ENCODE measurements at places on chromosomes 11 and 22. TPM values are rescaled to one million over a fixed set of nuclear protein-coding genes. Genes with fewer than 3 reads are reported as not detected.

Gene ANO3
- not detected for total RNA-seq

- DNase-seq = no peak
- no peak overlapping the region for H3K27ac ChIP-seq
- H3K36me3 ChIP-seq = no peaks in the 10 kb centered on the region
- H3K4me1 ChIP-seq = no peaks in the 10 kb centered on the region
Measured at GRCh38 chr11:107116358-107116757, 98.1 kb upstream of the GUCY1A2 start.

- peaks cover 29% of the 10 kb centered on the region for H3K4me1 ChIP-seq
- no peak overlapping the region for H3K27ac ChIP-seq
- H3K27me3 ChIP-seq = no peaks in the 10 kb centered on the region
- DNase-seq = no peak
Measured at GRCh38 chr11:73559743-73560142, 38.2 kb downstream of the FAM168A start.

Gene ANKRD49
- 4.4 TPM for total RNA-seq

DNA sequence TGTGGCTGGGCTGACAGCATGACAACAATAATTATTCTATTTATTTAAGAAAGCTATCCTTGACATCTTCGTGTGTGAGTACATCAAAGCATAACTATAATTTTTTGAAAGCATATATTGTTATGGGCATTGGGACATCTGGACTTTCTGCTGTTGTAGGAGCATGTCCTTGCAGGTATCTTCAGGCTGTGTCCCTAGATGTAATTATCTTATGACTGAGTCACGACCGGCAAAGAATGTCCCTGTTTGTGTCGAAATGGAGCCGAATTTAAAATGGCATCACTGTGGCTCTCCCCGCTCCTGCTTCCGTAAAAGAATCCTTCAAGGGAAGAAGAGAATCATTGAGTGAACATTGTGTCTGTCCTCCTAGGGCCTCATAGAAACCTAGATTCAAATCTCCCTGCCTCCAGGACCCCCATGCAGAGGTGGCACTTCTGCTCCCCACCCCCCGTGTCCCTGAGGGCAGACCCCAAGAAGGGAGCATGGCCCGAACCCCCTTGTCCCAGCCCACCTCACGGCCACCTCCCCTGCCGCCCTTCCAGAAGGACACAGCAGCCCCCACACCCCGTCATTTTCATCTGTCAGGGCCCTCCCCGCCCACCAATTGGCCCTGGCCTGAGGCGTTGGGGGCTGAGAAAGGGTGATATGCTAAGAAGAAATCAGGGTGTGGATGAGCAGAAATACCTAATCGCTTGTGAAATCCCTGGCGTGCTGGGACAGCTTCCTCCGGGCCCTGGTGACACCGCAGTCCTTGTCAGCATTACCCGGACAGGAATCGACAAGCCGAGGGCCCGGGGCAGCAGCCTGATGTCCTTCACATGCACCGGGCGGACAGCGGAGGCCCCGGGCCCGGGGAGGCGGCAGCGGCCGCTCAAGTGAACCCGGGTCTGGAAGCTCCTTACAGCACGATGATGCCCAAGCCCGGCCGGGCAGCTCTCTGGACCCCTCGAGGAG is 48.6 kb upstream of the SLC22A12 start:
- H3K27me3 ChIP-seq = peaks cover 68% of the 10 kb centered on the region
- H3K4me3 ChIP-seq = no peak overlapping the region
- H3K27ac ChIP-seq = no peak overlapping the region
- no peaks in the 10 kb centered on the region for H3K4me1 ChIP-seq
- no peaks in the 10 kb centered on the region for H3K36me3 ChIP-seq

GRCh38 chr22:38717244-38717643 is 11.5 kb downstream of the GTPBP1 start:
- H3K27ac ChIP-seq = no peak overlapping the region
- H3K4me3 ChIP-seq = no peak overlapping the region
- peaks cover 52% of the 10 kb centered on the region for H3K36me3 ChIP-seq
- H3K27me3 ChIP-seq = no peaks in the 10 kb centered on the region

- DNase-seq = no peak
- no peak overlapping the region for H3K4me3 ChIP-seq
- H3K4me1 ChIP-seq = peaks cover 41% of the 10 kb centered on the region
- peaks cover 46% of the 10 kb centered on the region for H3K27me3 ChIP-seq
- no peaks in the 10 kb centered on the region for H3K36me3 ChIP-seq
Measured at GRCh38 chr22:42439821-42440674, 7.8 kb upstream of the NFAM1 start.

DNA sequence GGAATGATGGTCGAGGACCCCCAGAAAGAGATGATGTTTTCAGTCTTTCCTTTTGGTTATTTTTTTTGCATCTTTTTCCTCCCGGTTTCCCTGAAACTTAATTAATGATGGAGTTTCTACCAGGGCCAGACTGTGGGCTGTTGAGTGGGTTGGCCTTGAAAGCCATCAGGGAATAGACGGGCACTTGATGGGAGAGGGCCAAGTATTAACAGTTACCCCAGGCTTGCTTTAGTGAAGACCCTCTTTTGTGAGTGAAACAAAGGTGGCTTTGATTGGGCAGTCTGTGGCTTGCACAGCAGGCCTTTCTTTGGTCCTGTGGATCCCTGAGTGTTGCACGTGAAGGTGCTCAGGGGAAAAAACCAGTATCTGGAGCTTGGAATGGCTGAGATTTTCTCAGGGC is 56.9 kb downstream of the AMOTL1 start:
- H3K36me3 ChIP-seq = peaks cover 94% of the 10 kb centered on the region
- DNase-seq = no peak
- peaks cover 16% of the 10 kb centered on the region for H3K4me1 ChIP-seq
- no peak overlapping the region for H3K4me3 ChIP-seq

Gene OR52I1
- total RNA-seq = not detected

DNA sequence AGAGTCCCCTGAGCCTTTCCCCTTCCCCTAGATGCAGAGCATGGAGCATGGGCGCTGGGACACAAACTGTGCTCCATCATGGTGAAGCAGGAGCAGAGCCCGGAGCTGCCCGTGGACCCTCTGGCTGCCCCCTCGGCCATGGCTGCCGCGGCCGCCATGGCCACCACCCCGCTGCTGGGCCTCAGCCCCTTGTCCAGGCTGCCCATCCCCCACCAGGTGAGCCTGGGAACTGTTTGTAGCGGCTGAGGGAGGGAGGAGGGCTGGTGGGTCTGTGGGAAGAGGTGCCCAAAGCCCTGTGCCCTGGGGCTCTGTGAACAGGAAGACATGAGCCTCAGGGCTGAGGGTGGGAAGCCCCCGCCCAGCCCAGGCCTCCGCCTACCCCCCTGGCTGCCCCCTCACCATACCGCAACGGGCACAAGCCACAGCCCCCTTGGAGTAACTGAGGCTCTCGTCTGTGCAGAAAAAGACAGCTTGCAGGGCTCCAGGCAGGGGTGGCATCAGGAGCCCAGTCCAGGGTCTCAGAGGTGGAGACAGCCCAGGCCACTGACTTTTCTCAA is 30.4 kb downstream of the CREB3L1 start:
- no peak overlapping the region for H3K27ac ChIP-seq
- no peak for DNase-seq
- no peaks in the 10 kb centered on the region for H3K27me3 ChIP-seq
- peaks cover 1% of the 10 kb centered on the region for H3K36me3 ChIP-seq
- no peak overlapping the region for H3K4me3 ChIP-seq

Gene MS4A15
- not detected for total RNA-seq

GRCh38 chr11:61853698-61854169 is 25.6 kb downstream of the FADS2 start:
- no peak overlapping the region for H3K4me3 ChIP-seq
- peaks cover 34% of the 10 kb centered on the region for H3K4me1 ChIP-seq
- no peaks in the 10 kb centered on the region for H3K27me3 ChIP-seq
- H3K27ac ChIP-seq = peak overlapping the region; percentile 6
- peaks cover 15% of the 10 kb centered on the region for H3K36me3 ChIP-seq

DNA sequence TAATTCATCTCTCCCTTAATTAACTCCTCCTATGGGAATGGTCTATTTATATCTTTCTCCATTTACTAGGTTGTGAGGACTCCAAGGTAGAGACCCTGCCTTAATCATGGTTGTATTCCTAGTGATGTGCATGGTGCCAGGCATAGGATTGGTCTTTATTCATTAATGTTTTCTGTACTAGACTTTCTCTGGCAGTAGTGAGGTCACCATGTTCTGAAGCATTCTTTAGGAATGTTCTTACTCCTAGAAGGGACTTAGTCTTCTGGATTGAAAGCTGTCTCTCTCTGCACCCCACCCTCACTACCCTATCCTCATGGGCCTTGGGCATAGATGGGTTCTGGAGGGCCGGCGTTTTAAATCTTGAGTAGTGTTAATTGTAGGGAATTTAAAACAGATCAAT is 10.6 kb upstream of the INSC start:
- H3K4me3 ChIP-seq = no peak overlapping the region
- H3K27ac ChIP-seq = no peak overlapping the region
- H3K27me3 ChIP-seq = peaks cover 17% of the 10 kb centered on the region
- no peak for DNase-seq
- H3K36me3 ChIP-seq = no peaks in the 10 kb centered on the region

DNA sequence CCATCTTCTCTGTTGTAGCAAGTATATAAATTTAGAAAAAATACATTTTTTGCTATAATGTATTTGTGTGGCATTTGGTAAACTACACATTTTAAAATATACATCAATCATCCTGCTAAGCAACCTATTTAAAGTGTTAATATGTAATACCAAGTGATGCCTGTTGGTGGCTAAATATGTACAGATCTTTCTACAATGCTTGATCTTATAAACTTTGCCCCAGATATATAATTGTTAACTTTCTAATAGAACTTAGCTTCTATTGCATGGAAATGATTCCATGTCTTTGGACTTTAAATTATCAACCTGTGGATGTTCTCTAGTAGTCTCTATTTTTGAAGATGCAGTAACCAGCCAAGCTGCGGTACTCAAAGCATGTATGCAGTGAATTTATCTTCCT is 1260.4 kb upstream of the RAG2 start:
- no peak overlapping the region for H3K27ac ChIP-seq
- no peaks in the 10 kb centered on the region for H3K27me3 ChIP-seq
- no peak overlapping the region for H3K4me3 ChIP-seq

- H3K36me3 ChIP-seq = no peaks in the 10 kb centered on the region
- DNase-seq = no peak
- no peaks in the 10 kb centered on the region for H3K4me1 ChIP-seq
Measured at GRCh38 chr11:67639438-67639859, at the start of gene TBX10. Gene TBX10, minus strand, starts transcription at chr11:67639763. Its CDS starts 291 bp downstream, at chr11:67639472.

- H3K36me3 ChIP-seq = no peaks in the 10 kb centered on the region
- no peaks in the 10 kb centered on the region for H3K27me3 ChIP-seq
- H3K4me3 ChIP-seq = no peak overlapping the region
- no peaks in the 10 kb centered on the region for H3K4me1 ChIP-seq
- DNase-seq = no peak
- H3K27ac ChIP-seq = no peak overlapping the region
Measured at GRCh38 chr11:87926250-87926970, 248.8 kb downstream of the RAB38 start.

GRCh38 chr11:76269247-76269646 is 62.9 kb upstream of the WNT11 start:
- peak overlapping the region; percentile 39 for H3K27ac ChIP-seq
- H3K4me3 ChIP-seq = no peak overlapping the region
- DNase-seq = no peak
- H3K36me3 ChIP-seq = no peaks in the 10 kb centered on the region

DNA sequence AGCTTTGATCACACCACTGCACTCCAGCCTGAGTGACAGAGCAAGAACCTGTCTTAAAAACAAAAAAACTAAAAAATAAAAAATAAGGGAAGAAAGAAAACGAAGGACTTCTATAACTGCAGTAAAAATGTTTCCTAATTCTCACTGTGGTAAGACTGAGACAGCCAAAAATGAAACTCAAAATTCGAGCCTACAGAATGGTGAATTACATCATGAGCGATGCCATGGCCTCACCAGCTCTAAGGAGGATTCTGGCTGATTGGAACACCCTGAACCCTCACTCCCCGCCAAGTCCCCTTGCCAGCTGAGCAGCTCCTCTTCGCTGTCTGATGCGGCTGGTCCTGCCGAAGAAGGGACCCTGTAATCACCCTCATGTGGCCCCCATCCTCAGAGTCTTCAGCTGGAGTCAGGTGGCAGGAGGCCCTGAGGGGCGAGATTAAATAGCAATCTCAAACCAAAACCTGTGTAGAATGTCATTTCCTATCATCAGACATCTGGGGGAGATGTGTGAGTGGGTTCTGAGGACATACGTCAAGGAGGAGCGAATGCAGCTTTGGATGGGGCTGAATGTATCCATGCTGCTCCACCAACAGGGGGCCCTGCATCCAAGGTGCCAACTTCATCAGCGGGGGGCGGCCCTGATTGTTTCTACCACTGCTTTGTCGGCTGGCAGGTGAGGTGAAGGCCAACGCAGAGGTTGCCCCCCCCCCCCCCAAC is 29.2 kb downstream of the PDGFB start:
- no peak for DNase-seq
- no peak overlapping the region for H3K27ac ChIP-seq
- no peak overlapping the region for H3K4me3 ChIP-seq

DNA sequence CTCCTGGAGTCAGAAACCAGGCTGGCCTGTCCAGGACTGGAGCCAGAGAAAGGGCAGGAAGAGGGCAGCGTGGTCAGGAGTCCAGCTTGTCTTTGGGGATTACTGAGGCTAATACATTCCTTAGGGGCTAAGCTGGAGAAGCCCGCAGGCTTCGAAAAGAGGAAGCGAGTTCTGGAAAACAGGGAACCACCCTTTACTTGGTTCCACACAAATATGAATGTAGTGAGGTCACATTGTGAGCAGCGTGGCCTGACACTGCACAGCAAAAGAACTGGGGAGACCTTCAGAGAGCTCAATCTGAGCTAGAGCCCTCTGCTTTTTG is 132.3 kb downstream of the CEP164 start:
- H3K27me3 ChIP-seq = no peaks in the 10 kb centered on the region
- H3K4me1 ChIP-seq = no peaks in the 10 kb centered on the region
- peaks cover 15% of the 10 kb centered on the region for H3K36me3 ChIP-seq

DNA sequence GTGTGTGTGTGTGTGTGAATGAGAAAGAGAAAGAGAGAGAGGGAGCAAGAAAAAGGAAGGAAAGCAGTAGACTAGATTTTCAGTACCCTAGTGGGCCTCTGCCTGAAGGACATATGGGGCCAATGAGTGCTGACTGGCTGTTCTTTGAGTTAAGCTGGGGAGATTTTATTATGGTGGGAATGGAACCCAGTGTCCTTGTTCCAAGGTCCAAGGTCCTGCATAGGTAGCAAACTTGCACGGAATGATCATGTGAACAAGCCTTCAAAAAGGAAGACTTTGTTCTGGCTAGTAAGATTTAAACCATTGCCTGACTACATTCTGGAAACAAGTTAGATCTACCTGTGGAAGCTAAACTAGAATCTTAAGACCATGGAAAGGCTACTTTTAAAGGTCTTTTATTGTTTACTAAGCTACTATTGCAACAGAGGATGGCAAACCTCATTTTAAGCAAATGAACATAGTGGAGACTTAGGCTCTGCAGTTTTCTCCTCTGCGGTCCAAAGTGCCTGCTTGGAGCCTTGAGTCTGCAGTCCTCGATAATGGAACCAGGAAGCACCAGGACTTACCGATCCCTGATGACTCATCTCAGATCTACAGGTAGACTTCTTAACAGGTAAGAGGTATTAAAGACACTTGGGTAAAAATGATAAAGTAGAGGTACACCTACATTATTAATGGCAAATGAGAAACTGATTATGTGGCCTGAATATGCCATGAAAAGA is 10.2 kb upstream of the GRAMD1B start:
- H3K27ac ChIP-seq = no peak overlapping the region
- H3K36me3 ChIP-seq = no peaks in the 10 kb centered on the region
- H3K4me3 ChIP-seq = no peak overlapping the region
- DNase-seq = no peak
- H3K27me3 ChIP-seq = peaks cover 5% of the 10 kb centered on the region
